ENCODE measurements at places on chromosomes 1 and 21.

DNA sequence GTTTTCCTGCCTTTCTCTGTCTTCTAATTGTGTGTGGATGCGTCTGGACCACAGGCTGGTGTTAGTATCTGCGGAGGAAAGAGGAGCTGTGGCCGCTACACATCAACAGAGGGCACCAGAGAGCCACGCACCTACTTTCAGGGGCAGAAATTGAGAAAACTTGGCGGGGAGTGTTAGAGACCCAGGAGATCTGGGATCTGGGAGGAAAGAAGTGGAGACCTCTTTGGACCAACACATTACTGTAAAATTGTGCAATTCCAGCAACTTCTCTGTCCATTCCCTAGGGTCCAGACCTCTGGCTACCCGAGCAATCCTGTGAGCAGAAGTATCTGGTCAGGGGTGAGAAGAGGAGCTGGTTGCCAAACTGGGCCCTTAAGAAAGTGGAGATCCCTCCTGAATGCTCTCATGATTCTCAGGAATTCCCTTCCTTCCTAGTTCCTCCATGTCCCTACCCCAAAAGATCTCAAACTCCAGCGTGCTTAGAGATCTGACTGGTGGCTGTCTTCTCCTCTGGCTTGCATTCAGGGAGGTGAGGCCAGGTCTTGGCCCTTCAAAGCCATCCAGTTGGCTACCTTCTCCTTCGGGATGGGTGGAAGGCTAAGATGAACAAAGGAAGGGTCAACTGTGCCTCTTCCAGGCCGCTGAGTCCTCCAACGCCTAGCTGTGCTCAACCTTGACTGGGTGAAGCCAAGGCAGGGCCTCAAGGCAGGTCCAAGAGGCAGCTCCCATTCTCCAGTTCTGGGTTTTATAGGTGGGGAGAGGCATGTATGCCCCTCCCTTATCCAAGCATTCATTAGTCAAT is 1.2 kb upstream of the KIRREL1 start:
- DNase-seq, result peak; percentile 52

- DNase-seq, result no peak
Measured at GRCh38 chr21:32604464-32604863, 7.7 kb downstream of the CFAP298 start.

- DNase-seq, result no peak
Measured at GRCh38 chr1:22600817-22601605, 35.4 kb upstream of the C1QA start.

GRCh38 chr1:224383218-224383617 is 26.5 kb downstream of the CNIH4 start:
- DNase-seq, result no peak

GRCh38 chr1:228369608-228370438 is 36.8 kb downstream of the TRIM11 start:
- DNase-seq, result no peak

DNA sequence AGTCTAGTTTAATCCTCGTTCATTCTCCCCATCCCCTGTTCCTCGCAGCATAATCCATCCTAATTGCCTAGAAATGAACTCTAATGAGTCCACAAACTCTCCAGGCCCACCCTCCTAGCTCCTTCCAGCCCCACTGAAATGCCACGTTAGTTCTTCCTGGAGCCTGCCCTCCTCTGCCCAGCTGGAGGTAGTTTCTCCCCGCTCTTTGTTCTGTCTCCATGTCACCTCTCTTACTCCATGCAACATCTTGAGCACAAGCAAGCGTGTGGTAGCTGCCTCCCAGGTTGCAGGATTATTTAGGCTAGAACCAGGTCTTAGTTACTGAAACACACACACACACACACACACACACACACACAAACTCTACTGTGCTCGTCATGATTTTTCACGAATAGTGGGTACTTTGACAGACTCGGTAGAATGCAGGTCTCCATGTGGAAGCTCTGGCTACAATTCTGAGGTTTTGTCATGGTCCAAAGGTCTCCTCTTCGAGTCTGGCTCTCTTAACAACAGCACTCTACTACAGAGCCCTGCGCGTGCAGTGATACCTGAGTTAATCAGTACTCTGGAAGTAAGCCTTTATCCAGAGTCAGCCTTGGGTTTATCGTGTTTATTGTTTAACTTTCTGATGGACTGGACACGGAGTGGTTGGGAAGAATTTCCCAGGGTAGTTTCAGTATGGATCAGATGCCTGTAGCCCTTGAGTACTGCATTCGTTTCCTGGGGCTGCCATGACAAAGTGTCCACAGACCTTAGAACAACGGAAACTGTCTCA is 27.5 kb downstream of the HUNK start:
- DNase-seq, result no peak

DNA sequence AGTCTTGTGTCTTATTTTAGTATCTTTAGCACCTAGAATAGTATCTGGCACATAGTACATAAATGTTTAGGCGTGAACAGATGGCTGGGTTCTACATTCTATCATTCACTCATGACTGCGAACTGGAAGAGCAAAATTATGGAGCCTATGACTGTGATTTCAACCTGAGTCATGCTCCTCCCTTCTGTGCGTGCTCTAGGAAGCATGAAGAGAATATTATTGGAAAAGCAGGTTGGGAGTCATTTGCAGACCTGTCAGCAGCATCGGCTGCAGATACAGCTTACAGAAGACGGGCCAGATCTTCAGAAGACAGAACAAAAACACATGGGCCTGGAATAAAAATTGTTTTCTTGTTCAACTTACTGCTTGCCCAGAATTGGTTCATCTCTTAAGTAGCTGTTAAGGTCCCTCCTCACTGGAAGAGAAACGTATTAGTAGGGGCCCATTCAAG is 344.0 kb upstream of the USP24 start:
- no peak for DNase-seq

GRCh38 chr1:201253411-201253810 is 29.9 kb upstream of the PKP1 start:
- DNase-seq, result no peak

DNA sequence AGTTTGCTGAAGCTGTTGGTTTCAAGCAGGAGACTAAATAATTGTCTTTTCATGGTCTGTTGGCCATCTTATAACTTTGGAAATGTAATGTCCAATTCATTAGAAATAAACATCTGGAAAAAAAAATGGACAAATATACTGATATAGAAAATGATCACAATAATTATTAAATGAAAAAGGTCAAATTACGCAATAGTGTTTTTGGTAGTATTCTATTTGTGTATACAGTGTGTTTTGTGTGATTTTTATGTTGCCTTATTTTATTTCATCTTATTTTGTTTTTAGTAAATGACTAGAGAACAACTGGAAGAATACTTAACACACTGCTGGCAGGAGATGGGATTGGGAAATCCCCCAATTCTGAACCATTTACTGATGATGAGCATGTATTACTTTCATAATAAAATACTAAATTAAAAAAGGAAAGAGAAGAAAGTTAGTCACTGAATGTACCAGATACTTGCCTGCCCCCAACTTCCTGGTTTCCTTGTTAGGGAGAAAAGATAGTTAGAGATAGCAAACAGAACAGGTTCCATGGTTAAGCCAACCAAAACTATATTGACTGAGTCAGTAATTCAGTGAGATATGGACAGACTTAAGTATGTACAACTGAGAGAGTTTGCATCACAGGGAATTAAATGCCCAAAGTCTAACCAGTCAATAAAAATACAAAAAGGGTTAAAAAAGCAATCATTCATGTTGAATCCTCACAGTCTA is 24.0 kb upstream of the SAMD13 start:
- DNase-seq, result no peak

GRCh38 chr1:236147521-236148469 is 5.5 kb downstream of the GPR137B start:
- DNase-seq, result no peak

- no peak for DNase-seq
Measured at GRCh38 chr1:165851034-165851658, 23.7 kb downstream of the UCK2 start.

DNA sequence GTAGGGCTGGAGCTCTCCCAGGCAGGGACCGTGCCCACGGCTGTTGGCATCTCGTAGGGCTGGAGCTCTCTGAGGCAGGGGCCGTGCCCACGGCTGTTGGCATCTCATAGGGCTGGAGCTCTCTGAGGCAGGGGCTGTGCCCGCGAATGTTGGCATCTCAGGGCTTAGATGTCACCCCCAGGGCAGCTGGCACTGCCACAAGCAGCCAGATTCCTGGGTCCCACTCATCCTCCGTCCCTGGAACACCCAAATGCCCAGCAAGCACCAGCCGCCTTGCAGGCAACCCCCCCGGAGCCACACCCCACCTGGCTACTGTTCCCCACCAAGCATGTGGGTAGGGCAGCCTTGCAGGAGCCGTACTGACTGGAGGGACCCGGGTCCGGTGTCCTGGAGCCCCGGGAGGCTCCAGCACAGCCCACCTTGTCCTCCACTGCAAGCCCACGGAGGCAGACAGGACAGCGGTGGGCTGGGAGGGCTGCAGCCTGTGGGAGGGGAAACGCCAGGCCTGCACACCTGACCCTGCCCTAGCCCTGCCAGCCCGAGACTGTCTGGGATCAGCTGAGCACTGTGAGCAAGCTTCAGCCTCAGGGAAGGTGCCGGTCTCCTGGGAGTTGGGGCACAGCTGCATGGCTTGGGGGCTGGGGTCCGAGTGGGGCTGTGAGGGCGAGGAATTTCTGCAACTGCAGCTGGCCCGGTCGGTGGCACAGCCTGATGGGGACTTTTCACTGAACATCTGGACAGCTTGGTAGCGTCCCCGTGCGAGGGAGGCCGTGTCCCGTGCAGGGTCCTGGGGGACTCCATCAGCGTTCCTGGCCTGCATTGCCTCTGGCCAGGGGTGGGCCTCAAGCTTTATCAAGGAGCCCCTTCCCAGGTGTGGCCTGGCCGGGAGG is 53.6 kb downstream of the COL18A1 start:
- no peak for DNase-seq

DNA sequence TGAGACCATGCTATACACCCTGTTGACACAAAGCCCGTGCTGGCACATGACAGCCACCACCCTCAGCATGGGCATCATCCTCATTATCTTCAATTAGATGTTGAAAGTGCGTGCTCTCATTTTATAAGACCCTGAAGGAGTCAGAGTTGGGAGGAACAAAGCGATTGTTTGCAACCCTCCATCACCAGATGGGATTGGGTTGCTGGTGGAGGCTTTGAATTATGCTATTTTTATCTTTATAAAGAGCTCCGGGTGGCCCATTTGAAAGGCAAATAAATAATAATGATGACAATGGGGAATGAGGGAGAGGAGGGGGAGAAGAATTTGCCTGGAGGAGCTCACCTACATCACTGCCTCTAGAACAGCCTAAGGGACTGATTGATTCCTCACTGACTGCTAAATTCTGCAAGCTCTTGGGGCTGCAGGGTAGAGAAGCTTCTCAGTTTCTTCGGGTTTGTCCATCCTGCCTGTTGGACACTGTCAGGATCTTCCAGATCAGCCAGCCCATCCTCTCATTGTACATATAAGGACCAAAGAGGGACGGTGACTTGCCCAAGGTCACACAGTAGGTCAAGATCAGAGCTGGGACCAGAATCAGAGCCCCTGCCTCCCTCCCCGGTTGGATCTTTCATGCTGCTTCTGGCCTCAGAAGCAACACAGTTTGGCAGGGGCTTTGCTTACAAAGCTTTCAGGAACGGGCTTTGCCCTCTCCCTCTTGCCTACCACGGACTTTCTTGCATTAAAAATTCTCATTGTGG is 130.9 kb upstream of the ZBTB40 start:
- no peak for DNase-seq

- DNase-seq, result peak; percentile 61
Measured at GRCh38 chr1:192639607-192640368, 3.8 kb downstream of the RGS13 start.

- DNase-seq, result no peak
Measured at GRCh38 chr1:22587247-22587646, 24.0 kb downstream of the EPHA8 start.

GRCh38 chr1:181089676-181090544 is 1.4 kb downstream of the IER5 start:
- DNase-seq, result no peak

GRCh38 chr1:94819945-94820746 is at the start of gene SLC44A3:
TSS of gene SLC44A3 (plus strand) at chr1:94820357. CDS start at chr1:94820452, 95 bp downstream.
- no peak for DNase-seq

DNA sequence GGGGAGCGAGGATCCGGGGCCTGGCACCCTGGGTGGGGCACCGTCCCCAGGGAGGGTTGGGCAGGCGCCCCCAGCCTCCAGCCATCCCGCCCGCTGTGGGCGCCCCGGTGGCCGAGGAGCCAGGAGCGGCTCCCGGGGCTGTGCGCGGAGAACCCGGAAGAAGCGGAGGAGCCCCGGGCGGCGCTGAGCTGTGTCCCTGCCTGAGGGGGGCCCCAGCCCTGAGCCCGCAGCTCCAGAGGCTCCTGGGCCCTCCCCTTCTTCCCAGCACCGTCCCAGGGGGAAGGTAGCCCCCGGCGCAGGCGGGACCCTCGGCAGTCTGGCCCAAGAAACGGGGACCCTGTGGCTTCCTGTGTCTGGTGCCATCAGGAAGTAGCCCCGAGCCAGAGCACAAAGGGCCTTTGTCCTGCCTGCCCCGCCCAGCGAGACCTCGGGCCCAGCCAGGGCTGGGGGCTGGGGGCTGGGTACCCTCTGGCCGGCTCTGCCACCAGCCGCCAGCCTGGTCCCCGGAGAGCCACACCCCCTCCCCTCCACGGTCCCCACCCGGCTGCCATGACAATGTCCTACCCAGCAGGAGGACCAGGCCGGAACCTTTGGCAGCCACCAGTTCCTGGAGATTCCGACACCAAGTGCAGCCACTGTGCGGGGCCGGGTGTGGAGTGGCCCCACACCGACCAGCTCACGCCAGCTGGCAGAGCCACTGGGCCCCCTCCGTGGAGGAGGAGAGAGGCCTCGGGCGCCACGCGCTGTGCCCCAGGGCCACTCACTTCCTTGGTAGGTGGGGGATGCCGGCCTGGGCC is 15.6 kb upstream of the TTLL10 start:
- DNase-seq, result peak; percentile 89

DNA sequence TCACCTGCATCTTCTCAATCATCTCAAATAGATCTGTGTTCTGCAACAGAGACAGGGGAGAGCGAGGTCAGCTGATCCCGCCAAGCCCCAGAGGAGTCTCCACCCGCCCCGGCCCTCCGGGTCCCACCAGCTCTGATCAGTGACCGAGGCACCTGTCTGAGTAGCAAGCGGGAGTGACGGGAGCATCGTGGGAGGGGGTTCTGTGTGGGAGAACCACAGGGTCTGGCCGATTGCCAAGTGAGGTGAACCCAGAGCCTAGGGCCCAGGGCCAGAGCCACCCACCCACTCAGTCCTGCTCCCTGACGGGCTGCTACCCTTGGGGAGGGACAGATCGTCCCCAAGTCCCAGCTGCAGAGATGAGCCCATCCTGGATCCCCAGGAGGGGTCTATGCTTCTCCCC is 49.1 kb downstream of the RAP1GAP start:
- no peak for DNase-seq

Data from putamen (tissue), 1 donor.